ENCODE measurements at places on chromosomes 3 and 15.

DNA sequence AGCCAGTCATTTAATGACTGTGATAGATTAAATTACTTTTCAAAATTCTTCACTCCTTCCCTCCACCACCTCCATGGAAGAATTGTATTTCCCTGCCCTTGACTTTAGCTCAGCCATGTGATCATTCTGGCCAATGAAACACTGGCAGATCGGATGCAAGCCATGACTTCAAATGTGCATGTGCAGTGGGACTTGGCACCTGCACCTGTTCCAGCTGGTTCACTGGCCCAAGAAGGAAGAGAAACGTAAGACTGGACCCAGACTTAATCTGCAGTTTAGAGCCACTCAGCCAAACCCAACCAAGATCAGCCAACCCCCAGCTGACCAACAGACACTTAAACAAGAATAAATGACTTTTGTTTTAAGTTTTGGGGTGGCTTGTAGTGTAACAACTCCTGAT lies 11.8 kb downstream of the DPH3 start:
- DNase-seq, result no peak

DNA sequence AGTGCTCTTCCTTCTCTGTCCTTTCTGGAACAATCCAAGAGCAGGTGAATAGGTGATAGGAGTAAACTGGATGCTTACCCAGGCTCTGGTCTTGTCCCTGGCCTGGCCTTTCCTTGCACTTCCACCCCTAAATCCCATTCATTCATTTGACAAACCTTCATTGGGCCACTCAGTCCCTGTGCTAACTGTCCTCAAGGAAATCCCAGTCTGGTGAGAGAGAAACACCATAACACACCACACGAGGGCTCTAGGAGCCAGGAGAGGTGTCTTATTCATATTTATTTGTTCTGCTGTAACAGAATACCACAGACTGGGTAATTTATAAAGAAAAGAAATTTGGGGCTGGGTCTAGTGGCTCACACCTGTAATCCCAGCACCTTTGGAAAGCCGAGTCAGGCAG lies 22.8 kb downstream of the EFCC1 start:
- no peak for DNase-seq

GRCh38 chr3:181075098-181075497 lies 85.6 kb upstream of the DNAJC19 start:
- no peak for DNase-seq

- no peak for DNase-seq
Observed at GRCh38 chr3:128410669-128411573, 55.8 kb downstream of the DNAJB8 start.

- no peak for DNase-seq
Observed at GRCh38 chr3:33426630-33427317, 13.4 kb downstream of the UBP1 start.

- no peak for DNase-seq
Observed at GRCh38 chr15:43943511-43943910, 116.7 kb downstream of the WDR76 start.

GRCh38 chr3:101281521-101282030 lies 38.8 kb downstream of the IMPG2 start:
- no peak for DNase-seq

GRCh38 chr15:89364341-89364740 lies 29.7 kb upstream of the POLG start:
- no peak for DNase-seq

GRCh38 chr3:172333042-172333377 lies 115.2 kb downstream of the GHSR start:
- DNase-seq, result no peak

DNA sequence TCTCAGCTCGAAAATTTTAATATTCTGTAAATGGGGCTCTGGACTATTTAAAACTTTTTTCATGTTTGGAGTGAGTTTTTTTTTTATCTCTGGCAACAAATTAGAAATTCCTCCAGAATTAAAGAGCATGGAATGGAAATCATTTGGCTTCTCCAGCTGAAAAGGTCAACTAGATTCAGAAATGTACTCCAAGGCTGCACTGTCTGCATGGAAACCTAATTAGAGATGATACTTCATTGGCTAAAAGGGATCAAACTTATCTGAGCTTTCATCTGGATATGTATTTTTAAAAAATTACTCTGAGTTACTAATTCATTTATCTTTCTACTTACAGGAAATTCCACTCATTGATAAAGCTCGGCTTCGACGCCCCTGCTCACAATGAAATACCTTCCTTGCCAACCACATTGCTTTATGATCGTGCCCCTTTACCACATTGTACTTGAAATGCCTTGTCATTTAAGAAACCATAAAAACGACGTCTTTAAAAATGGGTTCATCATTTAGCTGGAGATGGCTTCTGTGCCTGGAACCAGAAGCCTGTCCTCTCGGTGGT lies 285.5 kb upstream of the ICE2 start:
- no peak for DNase-seq

GRCh38 chr3:32934150-32934742 lies 17.2 kb upstream of the CCR4 start:
- DNase-seq, result peak; percentile 33

DNA sequence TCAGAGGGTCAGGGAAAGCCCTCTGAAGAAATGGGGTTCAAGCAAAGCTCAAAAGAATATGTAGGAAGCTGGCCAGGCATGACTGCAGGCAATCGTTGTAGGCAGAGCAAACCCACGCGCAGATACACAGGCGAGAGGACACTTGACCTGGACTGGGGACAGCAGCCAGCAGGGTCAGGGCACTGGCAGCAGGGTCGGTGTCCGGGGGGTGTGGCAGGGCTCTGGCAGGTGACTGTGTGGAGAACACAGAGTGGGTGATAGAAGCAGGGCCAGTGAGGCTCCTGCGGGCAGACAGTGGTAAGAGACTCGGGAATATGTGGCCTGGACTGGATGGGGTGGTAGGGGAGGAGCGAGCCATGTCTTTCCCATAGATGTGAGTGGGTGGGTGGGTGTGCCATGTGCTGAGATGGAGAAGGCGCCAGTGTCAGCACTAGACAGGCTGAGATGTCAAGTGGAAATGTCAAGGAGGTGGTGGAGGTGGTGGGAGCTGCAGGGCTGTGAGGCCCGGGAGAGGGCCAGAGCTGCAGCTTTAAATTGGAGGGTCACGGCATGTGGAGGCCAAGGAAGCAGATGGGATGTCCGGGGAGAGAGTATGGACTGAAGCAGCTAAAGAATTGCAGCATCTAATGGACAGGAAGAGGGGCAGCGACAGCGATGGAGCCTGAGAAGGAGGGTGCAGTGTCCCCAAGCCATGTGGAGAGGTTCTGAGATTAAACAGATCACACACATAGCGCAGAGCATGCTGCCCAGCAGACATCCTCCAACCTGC lies 13.4 kb downstream of the TMEM43 start:
- no peak for DNase-seq

- no peak for DNase-seq
Observed at GRCh38 chr3:155661760-155662159, 83.1 kb downstream of the PLCH1 start.

- peak; percentile 52 for DNase-seq
Observed at GRCh38 chr15:52464478-52464877, 64.2 kb downstream of the MYO5A start.

GRCh38 chr3:46661776-46662766 lies 31.4 kb downstream of the ALS2CL start:
- no peak for DNase-seq

DNA sequence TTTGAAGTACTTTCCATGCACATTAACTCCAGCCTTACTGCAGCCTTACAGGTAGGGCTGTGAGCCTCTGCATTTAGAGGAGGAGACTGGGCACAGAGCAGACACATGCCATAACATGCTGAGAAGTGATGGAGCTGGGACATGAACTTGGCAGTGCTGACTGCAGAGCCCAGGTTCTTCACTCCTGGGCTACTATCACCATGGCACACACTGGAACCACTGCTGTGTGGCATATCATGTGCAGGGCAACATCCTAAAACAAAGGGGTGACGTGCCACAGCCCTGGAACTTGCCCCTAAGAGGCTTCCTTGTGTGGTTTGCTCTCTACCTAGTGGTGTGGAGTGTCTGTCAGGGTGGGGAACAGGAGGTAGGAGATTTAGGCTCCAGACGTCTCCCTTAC lies 25.4 kb downstream of the EHD4 start:
- DNase-seq, result no peak

GRCh38 chr3:156674911-156675829 lies 780 bp downstream of the TIPARP start:
- peak; percentile 42 for DNase-seq

DNA sequence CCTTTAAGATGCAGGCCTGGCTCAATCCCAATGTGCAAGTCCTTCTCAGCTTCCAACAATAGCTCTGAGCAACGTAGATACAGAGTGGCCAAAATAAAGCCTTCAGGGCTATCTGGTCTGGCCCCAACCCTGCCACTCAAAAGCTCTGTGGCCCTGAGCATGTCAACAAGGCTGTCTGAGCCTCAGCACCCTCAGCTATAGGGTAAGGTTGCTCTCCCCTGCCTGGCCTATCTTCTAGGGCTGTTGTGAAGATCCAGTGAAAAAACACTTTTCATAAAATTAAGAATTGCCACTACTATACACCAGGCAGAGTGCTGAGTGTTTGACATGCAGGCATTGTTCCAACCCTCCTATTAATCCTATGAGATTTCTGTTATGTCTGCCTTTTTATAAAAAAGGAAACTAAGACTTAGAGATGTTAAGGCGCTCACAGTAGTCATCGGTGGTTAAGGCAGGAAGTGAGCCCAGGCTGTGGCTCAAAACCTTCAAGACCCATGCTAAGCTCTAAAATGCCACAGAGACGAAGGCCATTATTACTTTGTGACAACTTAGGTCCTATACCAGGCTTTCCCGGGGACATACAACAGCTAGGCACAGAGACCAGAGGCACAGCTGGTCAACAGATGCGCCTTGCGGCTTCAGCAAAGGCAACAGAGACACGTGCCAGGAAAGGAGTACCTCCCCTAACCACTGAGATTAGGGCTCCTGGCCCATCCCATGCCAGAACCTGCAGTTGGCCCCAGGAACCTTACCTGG lies 5.1 kb downstream of the POLG start:
- peak; percentile 39 for DNase-seq

- no peak for DNase-seq
Observed at GRCh38 chr3:196471551-196471950, 32.0 kb downstream of the RNF168 start.

GRCh38 chr3:147866561-147866960 lies 457.4 kb downstream of the ZIC1 start:
- DNase-seq, result no peak

DNA sequence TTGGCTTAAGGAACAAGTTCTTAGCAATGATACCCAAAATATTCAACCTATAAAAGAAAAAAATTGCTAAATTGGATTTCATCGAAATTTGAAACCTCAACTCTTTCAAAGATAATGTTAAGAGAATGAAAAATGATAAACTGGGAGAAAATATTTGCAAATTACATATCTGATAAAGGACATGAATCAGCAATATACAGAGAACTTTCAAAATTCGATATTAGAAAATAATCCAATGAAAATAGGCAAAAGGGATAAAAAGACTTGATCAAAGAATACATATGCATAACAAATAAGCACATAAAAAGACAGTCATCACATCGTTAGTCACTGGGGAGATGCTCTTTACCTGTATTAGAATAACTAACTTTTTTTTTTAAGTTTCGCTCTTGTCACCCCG lies 73.0 kb upstream of the NEO1 start:
- DNase-seq, result no peak

- no peak for DNase-seq
Observed at GRCh38 chr3:149494759-149495580, 20.5 kb downstream of the TM4SF4 start.

DNA sequence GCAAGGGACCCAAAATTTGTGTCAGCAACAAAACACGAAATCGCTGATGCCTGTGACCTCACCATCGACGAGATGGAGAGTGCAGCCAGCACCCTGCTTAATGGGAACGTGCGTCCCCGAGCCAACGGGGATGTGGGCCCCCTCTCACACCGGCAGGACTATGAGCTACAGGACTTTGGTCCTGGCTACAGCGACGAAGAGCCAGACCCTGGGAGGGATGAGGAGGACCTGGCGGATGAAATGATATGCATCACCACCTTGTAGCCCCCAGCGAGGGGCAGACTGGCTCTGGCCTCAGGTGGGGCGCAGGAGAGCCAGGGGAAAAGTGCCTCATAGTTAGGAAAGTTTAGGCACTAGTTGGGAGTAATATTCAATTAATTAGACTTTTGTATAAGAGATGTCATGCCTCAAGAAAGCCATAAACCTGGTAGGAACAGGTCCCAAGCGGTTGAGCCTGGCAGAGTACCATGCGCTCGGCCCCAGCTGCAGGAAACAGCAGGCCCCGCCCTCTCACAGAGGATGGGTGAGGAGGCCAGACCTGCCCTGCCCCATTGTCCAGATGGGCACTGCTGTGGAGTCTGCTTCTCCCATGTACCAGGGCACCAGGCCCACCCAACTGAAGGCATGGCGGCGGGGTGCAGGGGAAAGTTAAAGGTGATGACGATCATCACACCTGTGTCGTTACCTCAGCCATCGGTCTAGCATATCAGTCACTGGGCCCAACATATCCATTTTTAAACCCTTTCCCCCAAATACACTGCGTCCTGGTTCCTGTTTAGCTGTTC lies 34.9 kb downstream of the CHDH start:
- no peak for DNase-seq

All from CD4-positive, alpha-beta T cell treated with Interleukin-10 for 1 hour (primary cell).